ENCODE measurements at places on chromosomes 13 and 19.

DNA sequence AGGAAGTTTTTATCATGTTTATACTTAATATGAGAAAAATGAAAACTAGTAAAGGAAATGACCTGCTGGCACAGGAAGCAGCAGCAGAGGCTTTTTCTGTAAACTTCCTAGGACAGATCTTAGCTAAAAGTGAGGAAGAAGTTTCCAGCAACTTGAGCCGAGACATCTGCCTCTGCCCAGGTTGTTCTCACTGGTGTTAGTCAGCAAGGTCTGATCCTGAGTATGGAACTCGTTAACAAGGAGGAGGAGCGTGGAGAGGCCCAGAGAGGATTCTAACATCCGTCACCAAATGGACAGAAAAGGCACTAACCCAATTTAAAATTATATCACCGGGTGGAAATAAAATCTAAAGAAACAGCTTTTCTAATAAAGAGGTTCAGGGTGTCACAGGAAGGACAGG is 43.6 kb downstream of the PHF11 start:
- DNase-seq = no peak

GRCh38 chr19:5292453-5292821 is 48.2 kb downstream of the PTPRS start:
- no peak for DNase-seq

- peak; percentile 95 for DNase-seq
These were observed 433 bp upstream of the ZNF616 start for GRCh38 chr19:52140032-52140710.

GRCh38 chr19:16121967-16122366 is 10.3 kb downstream of the RAB8A start:
- no peak for DNase-seq

DNA sequence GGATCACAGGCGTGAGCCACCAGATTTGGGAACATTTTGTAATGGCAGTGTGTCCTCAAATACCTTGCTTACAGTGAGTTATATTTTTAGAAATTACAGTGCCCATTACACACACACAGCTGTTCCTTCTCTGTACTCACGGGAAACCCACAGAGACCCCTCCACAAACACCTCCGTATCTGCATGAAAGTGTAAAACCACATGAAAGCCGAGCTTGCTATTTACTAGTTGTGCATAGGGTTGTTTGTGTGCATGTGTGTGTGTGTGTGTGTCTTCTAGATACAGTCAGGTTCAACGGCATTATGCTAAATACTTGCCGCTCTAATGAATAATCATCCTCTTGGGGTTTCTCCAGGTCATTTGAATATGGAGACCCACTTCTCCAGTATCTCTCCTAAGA is 22.3 kb upstream of the LILRA2 start:
- DNase-seq = no peak

GRCh38 chr13:72849571-72849970 is 67.6 kb downstream of the PIBF1 start:
- DNase-seq = no peak

DNA sequence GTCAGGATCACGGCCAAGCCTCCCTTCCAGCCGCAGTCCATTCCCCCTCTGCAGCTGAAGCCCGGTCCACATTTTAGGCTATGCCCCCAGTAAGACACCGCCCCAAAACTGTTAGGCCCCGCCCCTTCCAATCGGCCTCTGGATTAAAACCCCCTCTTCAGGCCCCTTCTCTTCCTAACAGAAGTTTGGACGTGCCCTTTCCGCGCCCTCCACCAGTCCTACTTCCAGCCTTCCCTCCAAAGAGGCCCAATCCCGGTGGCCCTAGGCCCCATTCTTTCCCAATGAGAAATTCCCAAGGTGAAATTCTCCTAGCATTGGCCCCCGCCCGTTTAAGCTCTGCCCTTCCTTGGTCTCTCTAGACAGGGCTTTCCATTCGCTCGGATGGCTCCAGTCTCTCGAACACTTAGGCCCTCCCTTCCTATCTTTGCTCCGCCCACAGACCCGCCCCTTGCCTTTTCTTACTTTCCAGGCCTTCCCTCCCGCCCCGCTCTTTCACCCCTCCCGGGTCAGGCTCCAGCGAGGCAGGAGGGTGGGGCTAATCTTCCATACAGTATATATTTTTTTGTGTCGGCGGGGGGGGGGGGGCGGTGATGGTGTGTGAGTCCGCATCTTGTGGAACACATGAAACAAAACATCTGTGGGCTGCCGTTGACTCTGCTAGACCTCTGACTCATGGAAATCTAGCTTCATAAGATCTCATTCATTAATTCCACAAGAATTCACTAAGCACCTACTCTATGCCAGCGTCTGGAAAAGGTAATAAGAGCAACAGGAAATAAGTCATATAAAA is 13.6 kb downstream of the LTBP4 start:
- peak; percentile 88 for DNase-seq

GRCh38 chr13:69601661-69602060 is 506.0 kb upstream of the ATXN8OS start:
- no peak for DNase-seq

DNA sequence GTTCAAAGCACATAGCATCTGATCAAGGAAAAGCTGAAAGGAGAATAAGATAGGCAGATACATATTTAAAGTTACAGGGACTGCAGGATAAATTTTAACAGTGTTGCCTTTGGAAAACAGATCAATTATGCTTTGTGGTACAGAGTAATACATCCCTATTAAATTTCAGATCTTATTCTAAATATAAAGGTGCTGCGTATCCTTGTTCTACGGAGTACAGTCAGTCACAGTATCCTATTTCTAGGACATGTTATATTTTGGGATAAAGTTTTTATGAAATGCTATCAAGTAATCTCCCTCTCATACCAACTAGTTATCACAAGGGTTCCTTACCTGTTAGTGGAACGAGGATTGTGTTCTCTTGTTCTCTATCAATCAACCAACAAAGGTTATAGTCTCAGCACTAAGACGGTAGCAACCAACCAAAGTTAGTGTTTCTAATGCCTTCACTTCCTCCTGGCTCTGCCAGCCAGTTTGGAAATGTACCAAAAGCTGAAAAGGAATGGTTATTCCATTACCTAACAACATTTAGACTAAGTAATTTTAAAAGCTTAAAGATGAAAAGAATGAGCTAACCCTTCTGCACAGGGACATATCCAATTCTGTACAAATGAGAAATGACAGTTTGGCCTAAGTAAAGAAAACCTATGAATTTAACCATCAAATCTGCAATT is 35.2 kb downstream of the TSC22D1 start:
- no peak for DNase-seq

- DNase-seq = no peak
These were observed 278.7 kb upstream of the KLHL1 start for GRCh38 chr13:70386919-70387318.
